NCI-H2029 (cell line): ENCODE measurements at places on chromosomes 16 and 17.

GRCh38 chr17:64736804-64737492, 74.8 kb upstream of the SMURF2 start:
- DNase-seq: peak; percentile 30

GRCh38 chr17:58371300-58371950, 19.4 kb upstream of the SUPT4H1 start:
- DNase-seq: no peak

GRCh38 chr17:60039114-60039846, 39.4 kb downstream of the HEATR6 start:
- peak; percentile 4 for DNase-seq

GRCh38 chr16:8936421-8936820, 27.3 kb downstream of the USP7 start:
- DNase-seq: no peak

DNA sequence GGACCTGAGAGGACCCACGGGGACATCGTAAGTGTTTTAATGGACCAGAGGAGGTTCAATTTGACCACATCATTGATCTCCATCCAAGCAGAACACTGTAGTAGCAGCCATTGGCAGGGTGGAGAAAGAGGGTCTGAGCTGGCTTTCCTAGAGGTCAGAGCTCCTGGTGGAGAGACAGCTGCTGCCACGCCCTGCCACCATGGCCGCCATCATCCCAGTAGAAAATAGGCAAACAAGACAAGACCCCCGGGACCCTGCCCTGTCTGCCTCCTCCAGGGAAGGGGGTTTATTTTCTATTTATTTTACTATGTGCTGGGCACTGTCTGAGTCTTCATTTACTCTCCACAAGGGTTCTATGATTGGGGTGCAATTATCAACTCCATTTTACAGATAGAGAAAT, 11.4 kb upstream of the ITGA3 start:
- no peak for DNase-seq

GRCh38 chr16:88769617-88770460, 15.2 kb downstream of the PIEZO1 start:
- DNase-seq: peak; percentile 47

DNA sequence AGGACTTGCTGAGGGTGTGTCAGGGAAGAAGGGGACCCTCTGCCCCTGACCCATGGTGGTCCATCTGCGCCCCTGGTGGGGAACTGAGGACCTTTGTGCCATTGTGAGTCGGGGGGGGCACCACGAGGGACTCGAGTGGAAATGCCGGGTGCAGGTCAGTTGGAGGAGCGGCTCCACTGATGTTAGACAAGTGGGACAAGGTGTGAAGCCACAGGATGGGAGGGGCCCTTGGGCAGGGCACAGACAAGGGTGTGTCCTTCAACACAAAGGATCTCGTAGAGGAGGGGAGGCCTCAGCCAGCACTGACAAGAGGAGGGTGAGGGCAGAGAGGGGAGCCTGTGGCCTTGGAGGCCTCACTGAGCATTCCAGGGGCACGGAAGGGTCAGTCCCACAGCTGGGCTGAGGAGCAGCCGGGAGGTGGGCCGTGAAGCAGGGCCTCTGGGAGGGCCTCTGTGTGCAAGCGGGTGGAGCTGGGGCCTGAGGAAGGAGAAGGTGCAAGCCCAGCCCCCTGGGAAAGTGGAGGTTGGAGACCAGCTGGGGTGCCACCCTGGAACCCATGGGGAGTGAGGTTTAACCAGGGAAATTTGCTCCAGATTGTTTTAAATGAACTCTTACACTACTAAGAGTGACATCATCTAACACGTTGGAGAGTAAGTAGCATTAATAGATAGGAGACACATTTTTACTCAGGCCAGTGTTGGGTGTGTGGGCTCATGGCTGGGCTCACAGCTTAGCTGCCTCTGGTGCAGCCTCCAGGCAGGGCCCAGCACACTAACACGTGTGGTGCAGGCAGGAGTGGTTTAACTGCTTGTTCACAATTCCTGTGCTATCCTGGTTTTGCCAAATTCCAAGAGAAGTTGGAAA, 27.9 kb downstream of the NARF start:
- no peak for DNase-seq

- no peak for DNase-seq
Measured at GRCh38 chr16:2833776-2834175, 3.7 kb downstream of the ZG16B start.

DNA sequence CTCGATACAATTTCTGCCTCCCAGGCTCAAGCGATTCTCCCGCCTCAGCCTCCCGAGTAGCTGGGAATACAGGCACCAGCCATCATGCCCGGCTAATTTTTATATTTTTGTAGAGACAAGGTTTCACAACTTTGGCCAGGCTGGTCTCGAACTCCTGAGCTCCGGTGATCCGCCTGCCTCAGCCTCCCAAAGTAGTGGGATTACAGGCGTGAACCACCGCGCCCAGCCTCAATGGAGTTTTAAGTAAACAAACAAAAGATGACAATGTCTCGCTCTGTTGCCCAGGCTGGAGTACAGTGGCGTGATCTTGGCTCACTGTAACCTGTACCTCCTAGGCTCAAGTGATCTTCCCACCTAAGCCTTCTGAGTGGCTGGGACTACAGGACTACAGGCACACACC, 52.6 kb upstream of the TRAP1 start:
- DNase-seq: no peak

DNA sequence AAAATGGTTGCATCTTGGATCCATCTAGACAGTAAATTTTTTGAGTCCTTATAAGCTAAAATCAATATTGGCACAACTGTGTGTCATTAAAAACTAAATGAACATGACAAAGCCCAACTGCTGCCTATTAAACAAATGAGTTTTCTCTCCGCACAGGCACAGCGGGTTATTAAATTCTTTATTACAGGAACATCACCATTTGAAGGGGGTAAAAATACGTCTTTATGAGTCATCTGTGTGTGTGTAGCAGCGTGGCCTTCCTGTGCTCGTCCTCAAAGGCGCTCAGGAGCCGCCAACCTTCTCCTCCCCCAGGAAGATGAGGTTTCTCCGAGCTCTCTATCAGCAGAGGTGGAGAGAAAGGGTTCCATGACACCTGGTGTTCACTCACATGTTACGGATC, 62.6 kb upstream of the SDK2 start:
- DNase-seq: peak; percentile 28

- no peak for DNase-seq
Measured at GRCh38 chr16:56911771-56912571, 20.0 kb upstream of the HERPUD1 start.

DNA sequence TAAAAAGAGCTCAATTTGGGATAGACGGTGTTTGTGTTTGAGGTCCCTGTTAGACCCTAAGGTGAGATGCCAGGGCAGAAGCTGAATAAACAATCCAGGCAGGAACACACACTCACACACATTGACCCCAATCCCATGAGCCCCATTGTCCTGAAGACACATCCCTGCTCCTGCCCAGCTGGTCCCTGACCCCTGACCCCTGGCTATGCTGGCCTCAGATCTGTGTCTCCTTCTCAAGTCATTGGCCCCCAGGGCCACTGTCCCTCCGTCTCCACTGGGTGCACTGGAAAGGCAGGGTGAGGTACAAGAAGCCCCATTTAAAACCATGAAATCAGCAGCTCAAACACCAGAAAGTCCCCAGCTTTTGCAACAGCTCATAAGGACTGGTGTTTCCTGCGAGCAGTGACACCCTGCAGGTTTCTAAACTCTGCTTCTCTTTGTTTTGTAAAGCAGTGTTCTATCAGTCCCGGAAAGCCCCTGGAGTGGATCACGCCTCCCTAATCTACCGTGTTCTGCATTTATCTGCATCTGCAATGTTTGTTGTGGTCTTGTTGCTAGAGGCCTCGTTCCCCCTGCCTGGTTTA, 18.0 kb upstream of the ASGR2 start:
- no peak for DNase-seq

- no peak for DNase-seq
Measured at GRCh38 chr17:49990921-49991320, 4.1 kb downstream of the DLX3 start.

DNA sequence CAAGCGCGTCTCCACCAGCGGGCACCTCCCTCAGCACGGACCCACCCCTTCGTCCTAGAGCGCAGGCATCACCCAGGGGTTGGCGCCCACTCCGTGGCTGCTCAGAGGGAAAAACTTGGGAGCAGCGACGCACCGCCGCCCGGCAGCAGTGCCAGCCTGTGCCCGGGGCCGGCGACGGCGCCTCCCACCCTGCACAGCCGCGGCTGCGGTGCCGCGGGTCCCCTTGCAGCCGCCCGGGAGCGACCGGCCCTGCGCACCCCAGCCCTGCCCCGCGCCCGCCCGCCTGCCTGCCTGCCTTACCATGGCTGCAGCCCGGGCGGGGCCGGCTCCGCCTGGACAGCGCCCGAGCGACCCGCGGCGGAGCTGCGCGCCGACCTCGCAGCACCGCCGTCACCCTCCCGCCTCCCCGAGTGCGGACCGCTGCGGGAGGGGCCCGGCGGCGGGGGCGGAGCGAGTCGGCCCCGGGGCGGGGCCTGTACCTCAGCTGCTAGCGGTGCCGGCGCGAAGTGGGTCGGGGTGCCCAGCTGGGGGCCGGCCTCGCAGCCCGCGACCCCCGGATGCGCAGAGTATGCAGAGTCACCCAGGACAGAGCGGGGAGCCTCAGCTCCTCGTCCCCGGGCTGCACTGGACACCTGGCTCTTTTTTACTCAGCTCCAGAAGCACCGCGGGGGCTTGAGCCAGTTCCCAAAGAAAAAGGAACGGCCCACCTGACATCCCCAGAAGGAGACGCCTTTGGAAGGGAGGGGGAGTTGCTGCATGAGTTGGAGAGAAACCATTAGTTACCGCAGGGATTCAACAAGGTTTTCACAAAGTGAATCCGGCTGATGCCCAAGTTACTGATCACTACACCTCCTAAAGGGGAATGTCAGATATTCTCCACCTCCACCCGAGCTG, 17.5 kb upstream of the MTMR4 start:
- no peak for DNase-seq

- DNase-seq: no peak
Measured at GRCh38 chr17:29891131-29891530, 38.9 kb downstream of the SSH2 start.

- DNase-seq: no peak
Measured at GRCh38 chr16:88348377-88349152, 34.2 kb upstream of the ZNF469 start.

DNA sequence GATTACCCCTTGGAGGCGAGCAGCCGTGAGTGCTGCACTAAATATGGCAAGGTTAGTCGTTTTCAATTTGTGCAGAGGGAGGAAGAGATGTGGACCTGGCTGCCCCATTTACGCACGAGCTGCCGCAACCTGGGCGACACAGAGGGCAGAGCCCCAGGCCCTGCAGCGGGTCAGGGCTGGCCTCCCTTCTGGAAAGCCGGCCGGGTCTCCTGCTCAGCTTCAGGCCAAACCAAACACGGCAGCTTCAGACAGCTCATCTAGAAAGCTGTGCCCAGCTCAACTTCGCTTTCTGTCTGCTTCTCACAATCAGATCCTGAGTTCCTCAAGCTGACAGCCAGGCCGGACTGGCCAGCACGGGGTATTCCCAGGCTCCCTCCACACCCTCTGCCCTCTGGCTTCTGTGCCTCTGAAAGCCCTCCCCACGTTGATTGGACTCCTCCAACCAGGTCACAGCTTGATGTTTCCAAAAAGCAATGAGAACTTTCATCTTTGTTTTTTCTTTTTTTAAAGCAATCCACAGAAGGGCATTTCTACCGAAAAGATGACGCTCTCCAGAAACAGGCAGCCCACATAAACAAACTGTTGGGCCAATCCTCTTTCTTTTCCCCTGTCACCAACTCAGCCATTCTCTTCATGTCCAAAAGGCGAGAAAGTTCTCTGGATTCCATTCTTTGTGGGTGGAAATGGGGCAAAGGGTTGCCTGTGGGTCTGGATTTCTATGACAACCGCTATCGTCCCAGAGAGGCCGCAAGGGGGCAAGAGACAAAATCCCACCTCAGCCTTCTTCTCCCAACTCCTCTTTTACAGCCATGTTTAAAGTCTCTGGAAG, 189.0 kb downstream of the ZFHX3 start:
- no peak for DNase-seq

DNA sequence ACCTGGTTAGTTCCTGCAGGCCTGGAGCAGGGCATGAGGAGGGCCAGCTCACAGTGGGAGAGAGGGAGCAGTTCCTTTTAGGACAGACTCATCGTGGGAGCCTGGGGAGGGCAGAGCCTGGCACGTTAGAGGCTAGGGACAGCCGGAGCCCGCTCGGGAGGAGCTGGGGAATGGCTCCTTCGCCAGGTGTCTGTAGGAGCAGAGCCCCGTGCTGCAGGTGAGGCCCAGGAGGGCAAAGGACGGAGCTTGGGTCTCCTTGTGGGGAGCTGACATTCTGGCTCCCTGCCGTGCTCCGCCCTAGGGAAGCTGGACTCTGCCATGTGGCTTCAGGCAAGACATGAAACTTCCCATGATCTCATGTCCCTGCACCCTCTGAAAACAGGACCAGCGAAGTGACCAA, 18.7 kb upstream of the MTSS2 start:
- no peak for DNase-seq

DNA sequence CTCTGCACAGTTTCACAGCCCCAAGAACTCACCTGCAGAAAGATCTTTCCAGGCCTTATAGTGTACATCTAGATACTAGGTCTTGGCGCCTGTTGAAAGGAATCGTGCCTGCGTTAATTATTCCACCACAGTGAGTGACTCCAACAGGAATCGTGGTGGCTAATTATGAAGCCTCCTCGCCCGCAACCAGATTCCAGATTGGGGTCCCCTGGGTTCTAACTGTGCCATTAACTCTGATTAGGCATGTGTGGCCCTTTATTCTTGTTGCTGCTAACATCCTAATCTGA, 295.3 kb upstream of the MAF start:
- no peak for DNase-seq

DNA sequence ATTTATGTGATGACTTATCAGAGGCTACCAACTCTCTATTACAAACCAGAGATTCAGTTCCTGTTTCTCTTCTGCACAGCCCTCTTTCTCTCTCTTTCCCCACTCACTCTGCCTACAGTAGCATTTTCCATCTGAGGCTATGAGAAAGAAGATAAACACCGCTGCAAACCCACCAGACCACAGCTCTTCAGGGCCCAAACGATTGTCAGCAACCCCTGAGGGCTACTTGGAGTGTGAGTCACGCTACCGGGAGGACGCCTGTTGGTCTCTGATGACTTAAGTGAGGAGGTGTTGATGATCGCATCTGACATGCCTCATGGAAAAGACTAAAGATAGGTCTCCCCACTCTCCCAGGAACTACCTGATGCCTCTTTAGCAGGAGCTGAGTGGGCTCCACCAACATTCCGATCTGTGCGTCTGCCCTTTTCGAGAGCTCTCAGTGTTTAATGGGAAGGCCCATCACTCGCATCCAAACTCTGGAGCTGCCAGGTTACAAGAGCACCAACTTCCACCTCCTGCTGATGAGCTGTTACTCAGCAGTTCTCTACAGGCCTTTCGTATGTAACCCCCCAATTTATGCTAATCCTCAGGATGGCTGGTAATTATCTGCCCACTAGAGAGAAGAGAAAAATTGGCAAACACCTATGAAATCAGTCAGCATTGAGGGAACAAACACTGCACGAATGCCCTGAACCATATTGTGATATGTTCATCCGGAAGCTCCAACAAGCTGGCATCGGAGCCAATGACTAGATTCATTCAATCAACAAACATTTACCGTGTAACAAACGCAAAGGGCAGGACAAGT, 9.2 kb downstream of the GRIN2A start:
- no peak for DNase-seq
